ENCODE measurements at places on chromosomes 2 and 18.

DNA sequence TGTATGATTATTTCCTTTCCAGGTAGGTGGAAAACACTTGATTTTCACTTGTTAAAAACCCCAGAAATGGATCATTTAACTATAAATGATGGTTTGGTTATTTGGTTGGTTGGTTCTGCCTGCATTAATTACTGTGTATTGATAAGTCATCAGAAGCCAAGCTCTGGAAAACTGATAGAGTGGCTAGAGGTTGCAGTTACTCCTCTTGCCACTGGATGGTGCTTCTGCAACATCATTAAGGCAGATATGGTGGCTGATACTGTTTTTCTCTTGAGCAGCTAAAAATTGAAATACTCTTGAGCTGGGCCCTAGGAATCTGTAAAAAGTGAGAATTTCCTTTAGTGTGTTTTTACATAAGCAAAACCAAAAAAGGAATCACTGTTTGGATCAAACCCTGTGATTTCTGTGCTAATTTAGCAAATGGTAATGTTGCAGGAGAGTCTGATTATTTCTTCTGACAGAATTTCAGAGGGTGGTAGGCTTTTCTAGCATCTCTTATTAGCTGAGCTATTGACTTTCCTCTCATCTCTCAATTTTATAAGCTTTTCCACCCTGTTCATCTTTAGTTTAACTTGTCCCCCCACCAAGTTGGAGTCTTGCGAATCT, 54.3 kb downstream of the RAB10 start:
- DNase-seq = no peak

GRCh38 chr2:31274401-31275075, 40.6 kb downstream of the EHD3 start:
- DNase-seq = no peak

DNA sequence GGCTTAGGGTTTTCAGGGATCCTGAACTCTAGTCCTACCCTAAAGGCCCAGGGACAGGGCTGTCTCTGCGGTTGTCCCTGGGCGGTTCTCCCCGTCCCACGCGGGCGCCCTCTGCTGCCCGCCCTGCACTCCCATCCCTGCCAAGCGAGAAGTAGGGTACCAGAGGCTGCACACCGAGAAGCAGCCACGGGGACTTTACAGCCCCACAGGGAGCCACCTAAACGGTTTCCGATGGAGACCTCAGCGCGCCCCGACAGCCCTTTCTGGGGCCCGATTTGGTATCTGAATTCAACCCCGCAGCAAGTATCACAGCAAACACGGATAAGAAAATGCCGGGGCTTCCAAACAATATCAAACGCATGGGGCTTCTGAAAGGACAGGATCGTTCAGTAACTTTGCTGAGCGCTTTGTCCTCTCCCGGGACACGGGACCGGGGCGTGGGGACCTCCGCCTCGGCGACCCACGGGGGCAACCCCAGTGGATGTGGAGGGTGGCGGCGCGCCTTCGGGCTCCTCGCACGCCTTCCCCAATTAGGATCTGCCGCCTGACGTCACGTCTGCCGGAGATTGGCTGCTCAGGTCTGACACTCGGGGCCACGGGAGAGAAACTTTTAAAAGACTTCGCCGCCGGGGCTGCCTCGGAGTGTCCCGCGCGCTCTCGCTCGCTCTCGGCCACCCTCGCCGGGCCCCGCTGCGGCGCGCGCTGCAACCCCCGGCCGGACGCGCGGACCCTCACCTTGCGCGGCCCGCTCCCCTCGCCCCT, at the start of gene LTBP1:
LTBP1 (plus strand) TSS at position 640 of the 762 bp plus-strand sequence. CDS start 372 bp downstream, outside the sequence.
- DNase-seq = peak; percentile 37

GRCh38 chr2:233156001-233156400, 95.5 kb upstream of the ATG16L1 start:
- no peak for DNase-seq

- DNase-seq = no peak
Observed at GRCh38 chr18:72140007-72140406, 404.1 kb downstream of the CBLN2 start.

GRCh38 chr2:199895406-199895805, 15.7 kb upstream of the C2orf69 start:
- DNase-seq = no peak

GRCh38 chr2:232593982-232594381, 39.4 kb upstream of the EFHD1 start:
- DNase-seq = no peak

DNA sequence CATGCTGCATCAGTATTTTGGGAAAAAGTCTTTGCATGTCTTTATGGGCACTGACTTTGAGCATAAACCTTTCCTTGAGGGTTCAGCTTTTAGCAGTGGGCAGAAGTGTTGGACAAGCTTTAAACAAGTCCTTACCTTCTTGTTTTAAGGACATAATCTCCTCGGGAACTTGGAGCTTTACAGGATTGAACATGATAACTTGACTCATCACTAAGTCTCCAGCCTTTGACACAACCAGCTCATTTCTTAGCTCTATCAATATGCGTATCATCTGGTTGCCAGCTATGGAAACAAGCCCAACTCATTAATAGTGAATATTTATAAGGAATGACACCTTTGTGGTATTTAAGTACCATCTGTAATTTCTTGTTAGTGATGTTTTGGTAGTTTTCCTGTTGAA, 21.0 kb upstream of the RAB27B start:
- DNase-seq = no peak

- no peak for DNase-seq
Observed at GRCh38 chr18:31402026-31402373, 25.4 kb downstream of the DSG4 start.

GRCh38 chr18:50045126-50045525, 149.8 kb downstream of the MYO5B start:
- no peak for DNase-seq

GRCh38 chr18:8359481-8359880, 249.8 kb upstream of the RAB12 start:
- DNase-seq = no peak

DNA sequence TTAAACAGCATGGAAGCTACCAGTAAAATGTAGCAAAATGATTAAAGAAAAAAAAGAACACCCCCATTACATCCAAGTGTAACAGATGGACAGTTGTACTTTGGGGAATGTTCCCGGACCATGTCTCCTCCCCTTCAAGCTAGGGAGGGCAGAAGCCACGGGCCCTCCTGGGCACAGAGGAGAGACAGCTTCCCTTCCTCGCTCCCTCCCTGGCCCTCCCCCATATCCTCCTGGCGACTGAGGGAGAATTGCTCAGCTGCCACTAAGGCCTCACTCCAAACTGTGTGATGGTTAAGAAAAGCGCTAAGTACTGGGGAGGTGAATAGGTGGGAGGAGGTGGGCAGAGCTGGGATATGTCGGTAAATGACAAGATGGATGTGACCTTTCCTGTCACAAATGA, 358.0 kb downstream of the HRH4 start:
- DNase-seq = no peak

GRCh38 chr2:14616342-14616741, 16.2 kb upstream of the LRATD1 start:
- DNase-seq = no peak

DNA sequence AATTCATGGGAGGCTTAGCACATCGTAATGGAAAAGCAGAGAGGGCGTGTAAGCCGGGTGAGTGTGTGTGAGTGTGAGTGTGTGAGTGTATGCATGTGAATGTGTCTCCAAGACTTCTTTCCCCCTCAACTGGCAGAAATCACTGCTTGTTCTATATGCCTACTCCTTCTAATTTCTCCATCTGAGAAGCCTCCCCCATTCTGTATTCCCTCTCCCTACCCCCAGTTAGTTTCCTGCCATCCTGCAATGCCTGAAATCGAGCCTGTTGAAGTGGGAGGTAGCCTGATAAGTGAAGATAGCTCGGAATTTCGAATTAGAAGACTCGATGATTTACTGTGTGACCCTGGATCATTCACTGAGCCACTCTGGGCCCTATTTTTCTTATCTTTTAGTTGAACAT, 30.0 kb upstream of the YWHAQ start:
- peak; percentile 25 for DNase-seq

DNA sequence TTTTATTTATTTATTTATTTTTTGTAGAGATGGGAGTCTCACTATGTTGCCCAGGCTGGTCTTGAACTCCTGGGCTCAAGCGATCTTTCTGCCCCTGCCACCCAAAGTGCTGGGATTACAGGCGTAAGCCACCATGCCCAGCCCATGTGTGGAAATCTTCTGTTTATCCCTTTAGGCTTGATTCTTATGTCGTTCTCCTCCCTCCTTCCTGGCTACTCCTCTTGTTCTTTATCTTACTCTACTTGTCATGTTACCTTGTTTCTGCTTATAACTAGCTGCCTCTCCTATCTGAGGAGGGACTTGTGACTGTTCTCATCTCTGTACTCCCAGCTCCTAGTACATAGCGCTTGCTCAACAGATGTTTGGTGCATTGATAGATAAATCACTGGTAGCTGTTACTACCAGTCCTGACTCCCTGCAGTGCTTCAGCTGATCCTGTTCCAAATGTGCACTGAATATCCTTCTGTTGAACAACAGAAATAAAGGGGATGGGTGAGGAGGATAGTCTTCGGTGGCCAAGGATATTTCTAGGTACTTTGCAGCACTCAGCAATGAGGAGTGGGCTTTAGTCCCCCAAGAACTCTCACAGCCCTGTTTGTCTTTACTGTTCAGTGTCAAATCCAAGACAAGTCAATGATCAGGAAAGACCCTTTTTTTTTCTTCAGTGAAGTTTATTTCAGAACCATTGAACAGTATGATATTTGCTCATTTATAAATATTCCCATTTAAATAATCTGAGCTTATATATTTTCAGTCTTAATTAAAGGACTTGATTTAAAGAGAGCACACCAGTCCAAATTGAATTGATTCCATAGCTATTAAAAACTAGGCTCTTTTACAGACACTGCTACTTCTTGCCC, 7.2 kb downstream of the IL1B start:
- no peak for DNase-seq

- DNase-seq = no peak
Observed at GRCh38 chr2:217527590-217528202, 475.1 kb downstream of the TNS1 start.

DNA sequence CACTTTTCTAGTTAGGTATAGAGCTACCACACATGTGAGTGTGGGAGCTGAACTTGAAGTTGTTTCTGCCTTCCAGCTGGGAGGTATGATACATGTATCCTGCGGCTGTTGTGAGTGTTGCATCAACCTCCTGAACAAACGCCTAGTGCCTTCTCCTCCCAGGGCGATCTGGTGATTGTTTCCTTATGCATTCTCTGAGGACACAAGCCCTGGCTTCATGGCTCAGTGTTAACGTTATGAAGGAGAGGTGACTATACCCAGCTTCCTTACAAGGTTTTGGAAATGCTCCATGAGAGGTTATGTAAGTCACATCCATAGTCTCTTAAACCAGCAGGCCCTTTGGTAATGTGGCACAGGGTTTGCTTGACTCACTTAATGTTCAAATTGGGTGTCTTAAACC, 64.9 kb downstream of the SPRED2 start:
- DNase-seq = peak; percentile 27

GRCh38 chr2:8539743-8540551, 141.9 kb upstream of the ID2 start:
- no peak for DNase-seq

GRCh38 chr18:24530630-24531111, 70.2 kb downstream of the HRH4 start:
- peak; percentile 81 for DNase-seq

GRCh38 chr2:235670974-235671787, 177.3 kb downstream of the AGAP1 start:
- no peak for DNase-seq

DNA sequence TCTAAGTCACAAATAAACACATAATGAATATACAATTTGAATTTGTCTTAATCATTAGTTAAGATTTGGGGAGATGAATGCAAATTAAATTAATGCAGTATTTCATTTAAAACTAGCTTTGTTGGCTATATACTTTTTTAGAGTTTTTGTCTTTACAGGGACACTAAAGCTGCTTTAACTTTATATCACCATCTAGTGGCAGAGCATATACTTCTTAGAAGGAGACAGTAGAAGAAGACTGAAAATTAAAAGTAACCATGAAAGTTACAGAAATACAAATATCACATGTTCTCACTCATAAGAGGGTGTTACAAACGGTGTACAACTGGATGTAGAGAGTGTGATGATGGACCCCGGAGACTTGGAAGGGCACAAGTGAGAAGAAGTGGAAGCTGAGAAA, 268.3 kb upstream of the NETO1 start:
- DNase-seq = no peak

DNA sequence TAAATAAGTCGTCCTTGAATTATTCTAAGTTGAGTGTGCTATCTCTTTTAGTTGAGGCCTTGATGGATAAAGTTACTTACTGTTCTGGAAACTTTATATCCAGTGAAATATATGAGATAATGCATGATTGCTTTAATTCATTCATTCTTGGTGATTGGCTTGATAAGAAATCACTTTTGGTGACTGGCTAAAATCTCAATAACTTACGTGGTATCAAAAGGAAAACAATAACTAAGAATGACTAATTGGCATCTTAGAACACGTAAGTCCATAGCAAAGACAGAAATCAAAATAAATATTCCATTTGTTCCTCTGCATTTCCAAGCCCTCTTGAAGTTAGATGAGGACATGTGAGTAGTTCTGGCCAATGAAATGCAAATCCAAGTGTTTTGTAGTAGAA, 251.6 kb downstream of the NUP35 start:
- no peak for DNase-seq

- DNase-seq = no peak
Observed at GRCh38 chr18:31244771-31245394, 73.1 kb upstream of the DSG1 start.

GRCh38 chr18:27704736-27705361, 472.1 kb downstream of the CDH2 start:
- no peak for DNase-seq

GRCh38 chr18:51162617-51163016, 34.9 kb downstream of the MEX3C start:
- DNase-seq = no peak

DNA sequence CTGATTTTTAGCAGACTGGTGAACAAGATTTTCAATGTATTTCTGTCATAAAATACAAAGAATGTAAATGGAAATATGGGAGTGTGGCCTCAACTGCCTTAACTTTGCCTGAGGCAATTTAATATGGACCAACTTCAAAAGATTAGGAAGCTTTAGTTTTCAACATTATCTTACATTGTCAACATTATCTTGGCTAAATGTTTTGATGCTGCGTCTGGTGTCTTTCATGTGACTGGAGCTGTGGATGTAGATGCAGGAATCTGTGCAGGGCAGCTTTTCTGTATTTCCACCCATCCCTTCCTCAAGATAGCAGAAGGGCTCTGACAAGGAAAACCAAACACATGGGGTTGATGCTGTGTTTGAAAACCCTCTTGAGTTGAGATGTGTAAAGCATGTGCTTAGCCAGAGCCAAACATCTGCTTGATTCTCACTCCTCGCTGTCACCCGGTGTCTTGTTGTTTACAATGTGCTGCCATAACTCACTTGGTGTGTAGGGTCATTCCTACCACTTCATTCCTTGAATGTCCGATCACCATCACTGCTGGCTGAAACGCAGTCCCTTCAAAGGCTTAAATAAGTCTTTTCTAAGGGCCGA, 33.0 kb downstream of the COPS8 start:
- no peak for DNase-seq

- DNase-seq = no peak
Observed at GRCh38 chr2:68420254-68420910, 46.7 kb downstream of the FBXO48 start.

All from caudate nucleus (tissue), 63 donors.